ENCODE measurements at places on chromosomes 7 and 10.

- peak; percentile 22 for DNase-seq
Observed at GRCh38 chr7:3673524-3673923, 372.5 kb downstream of the SDK1 start.

DNA sequence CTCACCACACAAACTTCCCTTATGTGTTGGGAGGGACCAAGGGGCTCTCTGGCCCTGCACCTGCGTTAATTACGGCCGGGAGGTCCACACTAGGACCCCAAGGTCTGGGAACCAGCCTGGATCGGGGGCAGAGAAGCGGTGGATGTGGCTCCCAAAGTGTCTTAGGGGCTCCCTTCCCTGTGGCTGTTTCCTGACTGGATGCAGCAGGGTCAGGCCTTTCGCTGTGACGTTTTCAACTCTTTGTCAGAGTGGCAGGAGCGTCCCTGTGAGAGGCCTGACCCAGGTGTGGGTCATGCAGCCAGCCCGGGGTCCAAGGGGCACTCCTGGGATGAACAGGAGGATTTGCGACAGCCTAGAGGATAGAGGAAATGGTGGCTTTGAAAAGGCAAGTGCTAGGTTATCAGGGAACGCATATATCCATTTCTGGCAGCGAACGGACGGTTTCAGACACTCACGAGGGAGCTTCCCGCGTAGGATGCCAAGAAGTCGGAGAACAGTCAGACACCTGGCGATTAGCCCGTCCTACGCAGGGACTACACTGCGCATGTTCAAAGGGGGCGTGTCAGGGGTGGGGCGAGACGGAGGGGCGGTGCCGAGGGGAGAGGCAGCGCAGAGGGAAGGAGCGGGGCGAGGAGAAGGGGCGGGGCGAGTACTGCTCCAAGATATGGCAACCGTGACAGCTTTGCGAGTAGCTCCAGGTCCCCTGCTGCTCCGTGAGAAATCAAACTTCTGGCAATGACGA is 46.2 kb upstream of the ZNF716 start:
- DNase-seq = no peak

DNA sequence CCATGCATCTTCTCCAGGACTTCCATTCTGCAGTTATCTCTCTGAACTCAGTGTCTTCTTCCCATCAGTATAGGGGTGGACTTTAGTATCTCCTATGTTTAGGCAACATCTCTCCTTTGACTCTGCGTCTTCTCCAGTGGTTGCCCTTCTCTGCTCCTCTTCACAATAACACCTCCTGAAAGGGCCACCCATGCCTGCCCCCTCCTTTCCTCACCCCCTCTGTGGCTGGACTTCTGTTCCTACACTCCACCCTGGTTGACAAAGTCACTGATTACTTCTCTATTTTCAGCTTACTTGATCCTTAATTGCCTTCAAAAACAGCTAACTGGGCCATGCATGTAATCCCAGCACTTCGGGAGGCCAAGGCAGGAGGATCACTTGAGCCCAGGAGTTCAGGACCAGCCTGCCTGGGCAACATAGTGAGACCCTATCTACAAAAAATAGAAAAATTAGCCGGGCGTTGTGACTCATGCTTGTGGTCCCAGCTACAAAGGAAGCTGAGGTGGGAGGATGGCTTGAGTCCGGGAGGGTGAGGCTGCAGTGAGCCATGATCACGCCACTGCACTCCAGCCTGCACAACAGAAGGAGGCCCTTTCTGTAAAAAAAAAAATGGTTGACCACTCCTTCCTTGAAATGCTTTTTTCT is 13.7 kb downstream of the SRGN start:
- DNase-seq = no peak

GRCh38 chr7:19101472-19101871 is 16.0 kb downstream of the TWIST1 start:
- DNase-seq = peak; percentile 65

DNA sequence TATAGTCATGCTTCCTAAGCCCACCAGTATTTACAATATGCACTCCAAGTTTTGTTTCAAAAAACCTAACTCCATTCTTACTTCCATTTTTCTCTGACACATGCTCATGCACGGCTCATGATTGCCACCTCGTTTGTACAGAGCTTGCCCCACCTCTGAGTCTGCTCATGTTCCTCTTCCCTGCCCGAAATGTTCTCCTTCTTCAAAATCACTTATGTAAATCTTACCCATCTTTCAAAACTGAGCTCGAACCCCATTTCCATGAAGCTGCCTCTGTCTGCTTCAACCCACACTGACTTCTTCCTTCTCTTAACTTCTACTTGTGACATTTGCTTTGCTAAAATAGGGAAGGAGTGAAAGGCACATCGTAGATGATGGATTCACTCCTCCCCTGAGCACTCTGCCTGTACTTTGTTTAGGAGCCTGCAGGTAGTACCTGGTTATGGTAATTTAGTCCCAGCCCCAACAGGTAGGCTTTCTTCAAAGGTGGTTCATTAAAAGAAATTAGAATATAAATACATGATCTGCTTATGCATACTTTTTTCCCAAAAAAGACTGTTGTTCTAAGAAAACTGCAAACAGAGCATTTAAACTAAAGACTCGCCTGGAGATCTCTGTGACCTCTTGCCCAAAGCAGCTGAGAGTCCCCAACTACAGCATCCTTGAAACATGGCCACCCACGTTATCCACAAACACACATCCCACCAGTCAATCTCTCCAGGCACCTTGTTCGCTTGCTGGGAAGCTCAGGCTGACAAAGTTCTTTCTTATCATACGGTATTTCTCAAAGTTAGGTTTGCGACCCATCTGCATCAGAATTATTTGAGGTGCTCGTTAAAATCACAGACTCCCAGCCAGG is 172.0 kb downstream of the DGKI start:
- DNase-seq = no peak

GRCh38 chr10:6173203-6173602 is 29.5 kb upstream of the PFKFB3 start:
- DNase-seq = no peak

- no peak for DNase-seq
Observed at GRCh38 chr7:156578978-156579430, 61.6 kb upstream of the RNF32 start.

GRCh38 chr7:124930655-124931597 is 1.3 kb upstream of the POT1 start:
- no peak for DNase-seq

DNA sequence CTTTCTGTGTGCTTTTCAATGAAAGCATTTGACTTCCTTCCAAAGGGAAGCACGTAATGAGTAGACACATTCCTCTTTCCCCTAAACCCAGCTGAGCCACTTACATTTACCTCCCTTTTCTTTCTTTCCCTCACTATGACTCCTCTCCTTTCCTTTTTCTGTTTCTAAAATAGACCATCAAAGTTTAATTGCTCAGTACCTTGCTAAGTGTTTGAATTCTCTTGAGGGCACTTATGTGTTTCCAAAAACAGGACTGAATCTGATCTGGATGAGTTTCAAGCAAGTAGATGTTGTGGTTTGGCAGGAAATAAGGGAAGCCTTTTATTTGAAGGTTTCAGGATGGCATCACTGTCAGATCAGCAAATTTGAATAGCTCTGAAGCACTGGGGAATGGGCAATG is 396.2 kb downstream of the REEP3 start:
- DNase-seq = peak; percentile 6

DNA sequence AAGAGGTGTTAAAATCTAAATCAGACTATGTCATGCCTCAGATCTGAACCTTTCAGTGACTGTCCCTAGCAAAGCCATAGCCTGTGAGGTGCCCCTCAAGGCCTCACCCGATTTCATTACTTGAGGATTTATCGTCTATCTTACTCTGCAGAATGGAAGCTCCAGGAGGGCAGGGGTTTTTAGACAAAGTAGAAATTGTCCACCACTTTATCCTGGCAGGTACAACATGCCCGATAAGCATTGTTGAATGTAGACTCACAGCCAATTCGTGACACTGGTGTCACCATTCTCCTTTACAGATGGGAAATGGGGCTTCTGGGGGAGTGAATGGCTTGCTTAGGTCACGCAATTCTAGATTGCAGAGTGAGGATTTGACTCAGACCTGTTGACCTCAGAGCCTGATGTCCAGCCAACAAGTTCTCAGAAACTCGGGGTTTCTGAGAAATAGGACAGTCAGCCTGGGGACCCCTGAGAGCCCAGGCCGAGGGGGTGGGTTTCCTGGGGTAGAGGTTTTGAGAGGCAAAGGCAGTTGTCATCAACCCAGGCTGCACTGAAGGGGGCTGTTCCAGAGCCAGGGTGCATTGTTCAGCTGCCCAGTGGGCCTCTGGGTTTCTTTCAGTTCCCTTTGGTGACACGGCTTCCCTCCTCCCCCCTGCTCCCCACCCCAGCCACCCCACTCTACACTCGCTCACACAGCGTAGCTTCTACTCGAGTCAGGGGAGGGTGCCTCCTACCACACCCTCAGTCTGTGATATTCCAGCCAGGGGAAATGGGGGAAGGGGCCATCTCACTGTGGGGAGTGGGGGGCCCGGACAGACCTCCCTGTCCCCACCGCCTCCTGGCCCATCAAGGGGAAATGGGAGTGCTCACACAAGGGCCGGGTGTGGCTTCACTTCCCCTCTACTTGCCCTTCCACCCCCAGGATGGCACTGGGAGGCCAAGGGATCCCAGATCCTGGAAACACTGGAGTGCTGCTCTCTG is 3.1 kb upstream of the IRF5 start:
- no peak for DNase-seq

- peak; percentile 31 for DNase-seq
Observed at GRCh38 chr7:84492098-84493034, 297.8 kb upstream of the SEMA3A start.

DNA sequence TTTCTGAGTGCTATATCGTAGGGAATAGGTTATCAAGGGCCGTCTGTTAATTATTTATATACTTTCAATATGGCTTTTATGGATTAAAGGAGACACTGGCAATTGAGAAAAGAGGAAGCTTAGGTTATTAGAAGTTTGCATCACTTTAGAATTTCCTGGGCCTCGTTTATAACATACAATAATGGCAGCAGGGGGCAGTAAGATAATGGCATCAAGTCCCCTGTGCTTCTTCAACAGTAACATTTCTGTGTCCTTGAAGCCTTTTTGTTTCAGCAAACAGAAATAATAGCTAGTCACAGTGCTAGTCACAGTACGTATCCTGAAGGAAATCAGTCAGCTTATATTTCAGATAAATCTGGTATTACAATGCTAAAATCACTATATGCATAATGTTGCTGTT is 41.9 kb downstream of the SPAM1 start:
- DNase-seq = no peak

- no peak for DNase-seq
Observed at GRCh38 chr10:21924511-21924910, 79.0 kb downstream of the DNAJC1 start.

GRCh38 chr10:6926971-6927370 is 346.9 kb upstream of the PRKCQ start:
- DNase-seq = no peak

Measured in fibroblast of skin of scalp (primary cell).